ENCODE measurements at places on chromosomes 1 and 21.

- no peak for DNase-seq
Observed at GRCh38 chr1:244302876-244303609, 148.7 kb downstream of the ADSS2 start.

DNA sequence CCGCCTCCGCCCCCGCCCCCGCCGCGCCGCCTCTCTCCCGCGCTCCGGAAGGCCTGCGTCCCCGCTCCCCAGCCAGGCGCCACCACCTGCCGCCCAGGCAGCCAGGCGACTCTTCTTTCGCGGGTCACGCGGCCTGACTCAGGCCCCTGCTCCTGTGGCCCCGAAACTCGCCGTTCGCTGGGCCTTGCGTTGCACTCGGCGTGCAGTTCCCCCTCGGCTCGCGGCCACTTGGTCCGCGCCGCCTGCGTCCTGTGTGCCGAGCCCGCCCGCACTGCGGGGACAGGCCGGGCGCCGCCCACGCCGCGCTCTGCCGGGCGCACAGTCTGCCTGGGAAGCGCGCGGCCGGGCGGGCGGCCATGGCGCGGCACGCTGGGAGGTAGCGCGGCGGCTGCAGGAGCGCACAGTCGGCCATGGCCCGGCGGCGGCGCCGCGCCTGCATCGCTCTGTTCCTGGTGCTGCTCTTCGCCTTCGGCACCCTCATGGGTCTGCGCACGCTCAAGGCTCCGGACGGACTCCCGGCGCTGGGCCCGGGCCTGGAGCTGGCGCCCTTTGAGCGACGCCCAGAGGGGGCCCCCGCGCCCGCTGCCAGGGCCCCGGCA, at the start of gene MANEAL:
MANEAL (plus strand) TSS at position 75 of the 599 bp plus-strand sequence; CDS start at position 411, 336 bp downstream.
- no peak for DNase-seq

GRCh38 chr1:231931846-231932454, 305.4 kb downstream of the DISC1 start:
- DNase-seq: no peak

DNA sequence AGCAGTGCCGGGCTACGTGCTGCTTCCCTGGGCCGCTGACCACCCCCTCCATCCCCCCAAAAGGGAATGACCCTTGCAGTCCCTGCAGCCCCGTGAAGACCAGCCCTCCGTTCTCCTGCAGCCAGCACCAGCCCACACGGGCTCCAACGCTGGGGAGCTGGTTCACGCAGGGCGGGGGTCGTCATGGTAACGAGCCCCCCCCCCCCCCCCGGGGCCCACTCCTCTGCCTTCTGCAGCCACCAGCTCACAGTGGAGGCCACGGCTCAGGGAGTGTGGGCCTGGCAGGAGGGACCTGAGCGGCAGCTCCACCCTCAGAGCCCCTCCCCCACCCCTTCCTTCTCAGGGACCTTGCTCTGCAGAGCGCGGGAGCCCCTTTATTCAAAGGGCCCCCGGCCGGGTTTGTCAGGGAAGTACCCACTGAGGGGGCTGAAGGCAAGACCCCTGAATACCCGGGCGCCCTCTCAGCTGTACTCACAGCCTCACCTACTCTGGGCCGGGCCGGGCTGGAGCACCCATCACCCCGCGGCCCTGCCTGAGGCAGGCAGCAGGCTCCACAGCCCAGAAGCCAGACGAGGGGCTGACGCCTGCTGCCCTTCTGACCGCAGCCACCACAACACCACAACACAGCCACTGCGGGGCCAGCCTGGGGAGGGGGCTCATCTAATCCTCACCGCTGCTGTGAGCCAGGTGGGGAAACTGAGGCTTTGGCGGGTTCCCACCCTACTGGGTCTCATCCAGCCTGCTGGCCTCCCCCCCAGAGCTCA, 12.6 kb downstream of the MEGF6 start:
- DNase-seq: no peak

- DNase-seq: peak; percentile 16
Observed at GRCh38 chr1:42319871-42320484, 15.1 kb downstream of the FOXJ3 start.
